ENCODE measurements at places on chromosomes 5 and 9. TPM values are rescaled to one million over a fixed set of nuclear protein-coding genes. Genes with fewer than 3 reads are reported as not detected.

HAVCR2 gene
- polyA plus RNA-seq, result 11.4 TPM

RAPGEF6 gene
- polyA plus RNA-seq, result 17.8 TPM

GRCh38 chr5:167816354-167816753, 475.1 kb upstream of the WWC1 start:
- no peak for DNase-seq

DNA sequence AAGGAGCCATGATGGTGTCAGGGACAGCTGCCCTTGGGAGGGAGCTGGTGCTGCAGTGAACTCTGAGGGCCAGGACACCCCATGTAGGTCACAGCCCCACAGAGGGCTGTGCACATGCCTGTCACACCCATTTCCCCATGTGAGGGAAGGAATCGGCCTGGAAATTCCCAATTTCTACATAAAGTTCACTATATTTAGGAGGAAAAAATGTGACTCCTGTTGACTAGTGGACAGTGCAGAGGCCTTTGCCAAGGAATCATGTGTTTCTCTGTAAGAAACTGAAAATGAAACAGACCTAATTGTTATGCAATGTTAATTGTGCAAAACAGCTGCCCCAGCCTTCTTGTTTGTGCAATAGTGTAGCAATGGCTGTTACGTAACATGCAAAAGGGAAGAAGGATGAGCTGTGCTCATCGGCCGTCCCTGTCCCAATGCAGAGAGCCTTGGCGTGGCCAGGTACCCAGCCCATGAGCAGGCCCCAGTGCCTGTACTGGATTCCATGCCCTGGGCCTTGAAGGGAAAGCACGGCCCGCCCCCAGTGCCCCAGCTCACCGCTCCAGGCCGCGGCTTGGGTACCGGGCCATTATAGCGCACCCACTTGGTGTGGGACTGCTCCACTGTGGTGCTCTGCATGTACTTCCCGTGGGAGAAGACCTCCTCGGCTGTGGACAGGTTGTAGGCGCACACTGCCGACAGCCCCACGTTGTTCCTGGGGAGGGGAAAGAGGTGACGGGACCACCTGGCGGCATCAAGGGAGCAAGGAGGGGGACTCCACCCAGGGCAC, 70.0 kb downstream of the SECISBP2 start:
- no peak for DNase-seq

- no peak for DNase-seq
Observed at GRCh38 chr5:159921721-159922120, 5.4 kb downstream of the ADRA1B start.

Data from left renal pelvis (tissue), 4 donors.